A549 (cell line): ENCODE measurements at places on chromosomes 5 and 9.
A peak's percentile ranks its signal among the peaks of the same experiment; 100 is the strongest.

GRCh38 chr9:4269872-4270271, 30.0 kb downstream of the GLIS3 start:
- DNase-seq, result no peak

DNA sequence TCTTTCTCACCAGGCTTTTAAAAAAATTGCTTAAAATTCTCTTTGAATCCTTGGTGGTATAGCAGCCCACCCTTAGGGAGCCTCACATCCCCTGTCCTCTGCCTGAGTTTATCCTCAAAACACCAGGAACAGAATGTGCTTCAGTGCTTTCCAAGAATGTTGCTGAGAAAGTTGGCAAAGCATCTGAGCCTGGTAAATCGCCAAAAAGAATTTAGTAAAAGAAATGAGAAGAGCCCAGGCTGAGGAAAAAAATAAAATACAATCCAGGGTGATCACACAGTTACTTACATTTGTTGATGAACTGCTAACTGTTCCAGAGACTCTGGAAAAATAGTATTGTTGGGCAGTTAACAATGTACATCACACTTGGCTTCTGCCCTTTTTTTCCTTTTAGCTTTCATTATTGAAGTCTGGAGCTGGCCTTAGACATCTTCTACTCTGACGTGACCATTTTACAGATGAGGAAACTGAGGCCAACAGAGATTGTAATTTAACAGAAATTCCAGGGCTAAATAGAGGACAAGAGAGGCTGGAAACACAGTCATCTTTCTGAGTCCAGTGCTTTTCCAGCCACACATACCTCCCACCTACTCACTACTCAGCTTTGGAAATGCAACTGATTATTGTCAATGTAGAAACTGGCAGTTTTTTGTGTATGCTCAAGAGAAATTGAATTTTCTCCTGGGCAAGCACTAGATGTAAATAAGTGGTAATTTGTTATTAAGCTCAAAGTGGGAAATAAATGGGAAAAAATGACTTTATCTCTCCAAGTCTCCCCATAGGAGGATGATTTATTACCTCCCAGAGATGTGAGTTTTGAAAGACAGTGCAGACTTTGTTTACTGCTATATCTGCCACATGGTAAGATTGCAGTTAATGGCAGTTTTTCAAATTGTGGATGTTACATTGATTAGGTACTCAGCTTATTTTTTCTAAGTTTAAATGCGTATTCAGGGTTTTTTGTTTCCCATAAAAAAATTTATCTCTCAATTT, 86.7 kb upstream of the ALDH1A1 start:
- DNase-seq, result no peak

DNA sequence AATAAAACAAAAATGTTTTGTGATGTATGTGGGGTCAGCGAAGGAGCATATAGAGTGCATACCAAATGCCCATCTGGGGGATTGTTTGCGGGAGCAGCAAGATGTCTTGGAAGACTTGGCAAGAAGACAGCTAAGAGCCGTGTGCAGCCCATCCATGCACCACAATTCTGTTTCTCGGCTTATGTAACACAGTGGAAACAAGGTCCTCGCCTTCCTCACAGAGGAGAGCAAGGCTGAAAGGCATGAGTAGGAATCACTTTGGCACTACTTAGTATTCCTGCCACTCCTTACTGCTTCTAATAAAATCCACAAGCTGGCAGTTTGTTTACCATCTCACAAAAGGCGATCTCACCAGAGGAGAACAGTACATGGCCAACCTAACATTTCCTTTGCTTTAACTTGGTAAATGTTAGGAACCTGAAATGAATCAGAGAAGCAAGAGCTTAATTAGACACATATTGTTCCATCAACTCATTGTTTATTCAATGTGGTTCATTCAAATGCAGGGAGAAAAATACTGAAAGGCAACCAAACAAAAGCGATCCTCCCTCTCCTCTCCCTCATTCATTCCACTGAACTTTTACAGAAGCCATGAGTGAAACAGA, 648.1 kb downstream of the ACTL7B start:
- DNase-seq, result no peak

DNA sequence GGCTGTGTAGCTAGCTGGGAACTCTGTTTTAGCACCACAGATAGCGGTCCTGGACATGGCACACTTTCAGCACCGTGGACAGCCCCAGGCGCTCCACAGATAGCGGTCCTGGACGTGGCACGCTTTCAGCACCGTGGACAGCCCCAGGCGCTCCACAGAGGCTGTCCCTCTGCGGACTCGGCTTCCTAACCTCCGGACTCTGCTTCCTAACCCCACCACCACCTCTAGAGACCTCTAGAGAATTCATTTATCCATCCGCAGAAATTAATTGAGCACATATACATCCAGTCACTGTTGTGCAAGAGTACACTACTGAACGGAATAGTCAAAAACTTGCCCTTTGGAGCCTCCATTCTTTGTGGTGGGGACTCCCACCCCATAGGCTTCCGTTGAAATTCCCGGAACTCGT, 27.4 kb downstream of the UNC5A start:
- peak; percentile 64 for DNase-seq
